ENCODE measurements at places on chromosomes 1 and 21.

- no peak for DNase-seq
Observed at GRCh38 chr1:103341377-103341880, 184.1 kb upstream of the RNPC3 start.

DNA sequence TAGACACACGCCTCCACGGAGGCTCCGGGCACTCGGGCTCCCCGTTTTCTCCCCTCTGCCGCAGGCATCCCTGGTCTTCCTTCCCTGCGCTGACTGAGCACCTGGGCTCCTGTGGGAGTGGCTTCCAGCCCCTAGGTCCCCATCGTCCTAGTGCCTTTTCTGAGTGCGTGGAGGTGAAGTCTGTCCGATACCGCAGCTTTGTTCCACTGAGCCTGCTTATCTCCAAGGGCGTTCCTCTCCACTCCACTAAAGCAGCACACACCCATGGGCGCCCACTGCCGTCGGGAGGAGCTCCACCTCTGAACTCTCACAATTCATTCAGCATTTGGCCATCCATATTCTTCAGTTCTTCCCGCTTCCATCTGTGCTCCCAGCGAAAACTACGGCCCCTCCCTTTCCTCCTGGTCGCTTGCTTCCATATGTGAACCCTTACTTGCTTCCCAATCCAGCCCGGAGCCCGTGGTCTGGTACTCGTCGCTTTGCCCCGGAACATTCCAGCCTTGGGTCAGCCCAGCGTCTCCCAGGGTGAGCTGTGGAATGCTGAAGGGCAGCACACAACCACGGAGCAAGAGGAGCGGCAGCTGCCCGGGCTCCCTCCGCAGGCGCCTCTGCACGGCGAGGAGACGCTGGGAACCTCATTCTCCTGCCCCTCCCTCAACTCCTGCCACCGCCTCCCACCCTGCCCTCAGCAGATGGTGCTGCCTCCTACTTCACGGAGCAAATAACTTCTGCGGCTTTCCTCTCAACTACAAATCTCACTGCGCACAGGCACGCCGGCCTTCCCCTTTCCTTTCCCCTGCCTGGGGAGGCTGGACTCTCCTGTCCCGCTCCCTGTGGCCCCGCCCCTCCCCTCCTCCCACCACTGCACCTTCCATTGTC is 27.5 kb downstream of the ATP8B2 start:
- DNase-seq: peak; percentile 60

DNA sequence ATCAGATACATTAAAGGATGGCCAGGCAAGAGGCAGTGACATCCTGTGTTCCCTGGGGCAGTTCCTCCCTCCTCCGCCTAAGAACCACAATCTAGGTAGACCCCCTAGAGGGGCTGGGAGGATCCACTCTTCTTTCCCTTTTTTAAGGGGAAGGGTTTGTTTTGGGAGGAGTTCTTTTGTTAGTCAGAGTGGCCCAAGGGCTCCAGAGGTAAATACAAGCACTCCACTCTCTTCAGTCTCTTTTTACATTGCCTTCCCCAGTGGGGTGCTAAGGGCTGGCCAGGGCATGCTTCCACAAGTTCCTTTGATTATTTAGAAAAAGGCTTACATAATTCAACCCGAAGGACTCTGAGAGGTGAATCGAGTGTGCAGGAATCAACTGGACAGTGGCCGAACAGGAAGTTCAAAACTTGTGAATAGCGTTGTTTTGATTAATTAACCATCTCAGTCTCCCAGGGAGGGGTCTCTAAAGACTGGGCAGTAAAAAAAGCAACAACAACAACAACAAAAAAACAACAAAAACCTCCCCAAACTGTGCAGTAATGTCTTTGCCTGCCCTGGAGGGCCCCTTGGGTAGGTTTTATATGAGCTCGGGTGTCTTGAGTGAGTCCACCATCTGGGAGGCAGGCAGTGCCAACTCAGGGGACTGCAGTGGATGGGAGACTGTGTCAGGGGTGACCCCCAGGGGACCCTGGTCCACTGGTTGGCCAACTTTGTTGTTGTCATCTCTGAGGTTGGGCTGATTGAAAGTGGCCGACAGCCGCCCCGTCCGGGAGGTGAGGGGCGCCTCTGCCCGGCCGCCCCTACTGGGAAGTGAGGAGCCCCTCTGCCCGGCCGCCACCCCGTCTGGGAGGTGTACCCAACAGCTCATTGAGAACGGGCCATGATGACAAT is 33.2 kb upstream of the ENO1 start:
- no peak for DNase-seq

GRCh38 chr1:29488794-29489311 is 252.5 kb downstream of the PTPRU start:
- no peak for DNase-seq

GRCh38 chr1:61084491-61085031 is 2.2 kb downstream of the NFIA start:
- DNase-seq: no peak

DNA sequence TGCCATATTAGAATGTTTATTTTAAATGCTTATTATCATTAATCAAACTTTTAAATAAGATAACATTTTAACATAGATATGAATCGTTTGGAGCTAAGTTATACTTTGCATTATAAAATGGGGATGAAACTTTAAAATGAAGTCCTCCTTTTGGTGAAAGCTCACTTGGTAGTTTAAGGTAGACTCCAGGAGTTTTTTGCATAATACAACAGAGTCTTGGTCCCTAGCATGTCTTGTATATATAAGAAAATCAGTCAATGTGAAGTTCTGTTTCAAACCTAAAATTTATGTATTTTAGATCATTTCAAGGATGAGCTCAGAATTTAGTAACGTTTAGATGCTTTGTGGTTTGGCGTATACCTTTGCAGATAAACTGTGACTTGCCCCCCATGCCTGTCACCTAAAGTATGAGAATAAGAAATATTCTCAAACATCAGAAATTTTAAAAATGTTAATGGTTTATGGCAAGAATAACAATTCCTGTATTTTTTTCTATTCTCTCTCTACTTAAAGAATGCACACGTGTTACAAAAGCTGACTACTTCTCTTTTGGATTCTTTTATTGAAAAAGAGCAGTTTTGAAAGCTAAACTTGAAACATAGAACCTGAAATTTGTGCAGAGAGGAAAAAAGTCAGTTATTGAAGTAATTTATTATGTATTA is 3.8 kb downstream of the NFIA start:
- no peak for DNase-seq

DNA sequence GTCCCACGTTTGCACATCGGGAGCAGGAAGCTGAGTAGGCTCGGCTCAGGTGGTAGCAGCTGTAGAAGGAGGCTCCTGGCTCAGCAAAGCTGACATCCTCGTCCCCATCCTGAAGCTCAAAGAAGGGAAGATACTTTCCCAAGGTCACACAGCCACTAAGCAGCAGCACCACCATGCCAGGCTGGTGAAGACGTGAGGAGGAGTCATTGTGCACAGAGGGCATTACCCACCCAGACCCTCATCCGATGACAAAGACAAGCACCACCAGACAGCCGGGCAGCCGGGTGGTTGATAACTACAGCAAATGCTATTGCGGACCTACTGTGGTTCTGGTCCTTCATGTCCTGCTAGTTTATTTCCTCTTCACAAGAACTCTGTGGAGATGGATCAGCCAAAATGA is 186.9 kb downstream of the MATN1 start:
- no peak for DNase-seq

GRCh38 chr1:204424621-204425020 is 13.0 kb upstream of the PPP1R15B start:
- DNase-seq: no peak

GRCh38 chr1:27153927-27154358 is 982 bp downstream of the SLC9A1 start:
- DNase-seq: no peak

DNA sequence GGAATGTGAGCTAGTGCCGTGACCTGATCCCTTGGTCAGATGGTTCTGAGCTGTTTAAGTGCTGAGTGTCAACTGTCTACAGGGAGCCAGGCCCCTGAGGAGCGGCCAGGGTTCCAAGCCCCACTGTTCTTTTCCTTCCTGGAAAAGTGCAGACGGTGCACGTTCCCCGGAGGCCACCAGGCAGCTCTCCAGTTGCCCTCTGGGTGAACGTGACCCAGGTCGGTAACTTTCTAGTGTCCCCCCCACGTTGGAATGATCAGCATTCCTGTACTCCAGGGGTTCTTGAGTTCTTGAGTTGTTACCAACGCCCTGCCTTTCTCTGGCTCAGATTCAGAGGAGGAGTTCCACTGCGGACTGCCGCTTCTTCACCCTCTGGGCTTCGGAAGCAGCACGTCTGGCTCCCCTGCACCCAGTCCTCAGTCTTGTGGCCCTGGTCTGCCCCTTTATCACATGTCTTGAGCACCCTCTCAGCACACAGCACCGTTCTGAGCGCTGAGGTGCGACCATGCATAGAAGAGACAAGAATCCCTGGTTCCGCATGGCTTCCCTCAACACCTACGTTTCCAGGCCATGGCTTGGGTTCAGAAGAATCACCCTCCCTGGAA is 131.5 kb downstream of the DHRS3 start:
- no peak for DNase-seq

DNA sequence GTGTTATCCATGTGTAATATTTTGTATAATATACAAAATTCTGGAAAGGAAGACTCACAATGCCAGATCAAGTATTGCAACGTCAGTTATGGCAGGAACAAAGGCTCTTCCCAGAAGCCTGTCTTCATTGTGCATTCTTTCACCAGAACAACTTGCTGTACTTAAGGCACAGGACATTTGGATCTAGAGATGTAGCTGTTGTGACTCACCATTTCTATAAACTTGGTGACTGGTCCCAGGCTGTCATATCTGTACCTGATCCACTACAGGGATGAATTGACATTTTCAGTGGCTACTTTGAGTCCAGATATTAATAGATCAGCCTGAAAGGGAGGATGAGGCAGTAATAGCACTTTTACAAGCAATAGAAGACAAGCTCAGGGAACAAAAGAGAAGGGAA is 299.8 kb downstream of the DISC1 start:
- no peak for DNase-seq

- DNase-seq: no peak
Observed at GRCh38 chr1:193394336-193394735, 207.9 kb upstream of the B3GALT2 start.

- DNase-seq: peak; percentile 53
Observed at GRCh38 chr1:229159668-229160544, 111.0 kb upstream of the RAB4A start.

- DNase-seq: no peak
Observed at GRCh38 chr1:226474443-226475141, 66.7 kb upstream of the PARP1 start.

- DNase-seq: no peak
Observed at GRCh38 chr1:203544485-203544884, 50.5 kb downstream of the OPTC start.

DNA sequence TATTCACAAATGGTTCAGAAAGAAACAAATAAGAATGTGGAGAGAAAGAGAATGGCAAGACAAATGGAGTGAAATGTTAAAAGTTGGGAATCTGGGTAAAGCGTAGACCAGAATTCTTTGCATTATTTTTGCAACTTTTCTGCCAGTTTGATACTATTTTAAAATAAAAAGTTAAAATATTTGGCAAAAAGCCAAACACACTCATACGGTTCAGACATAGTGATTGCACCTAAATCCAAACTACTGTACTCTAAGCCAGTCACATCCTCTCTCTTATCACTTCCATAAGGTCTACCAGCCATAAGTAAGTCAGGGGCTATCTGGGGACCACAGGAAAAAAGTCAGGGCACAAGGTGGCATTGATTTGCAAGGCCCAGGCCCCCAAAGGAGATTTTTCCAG is 14.4 kb downstream of the STUM start:
- DNase-seq: no peak

GRCh38 chr1:77036560-77036959 is 169.3 kb downstream of the ST6GALNAC5 start:
- DNase-seq: no peak

GRCh38 chr1:112985123-112985522 is 29.1 kb upstream of the SLC16A1 start:
- DNase-seq: no peak

DNA sequence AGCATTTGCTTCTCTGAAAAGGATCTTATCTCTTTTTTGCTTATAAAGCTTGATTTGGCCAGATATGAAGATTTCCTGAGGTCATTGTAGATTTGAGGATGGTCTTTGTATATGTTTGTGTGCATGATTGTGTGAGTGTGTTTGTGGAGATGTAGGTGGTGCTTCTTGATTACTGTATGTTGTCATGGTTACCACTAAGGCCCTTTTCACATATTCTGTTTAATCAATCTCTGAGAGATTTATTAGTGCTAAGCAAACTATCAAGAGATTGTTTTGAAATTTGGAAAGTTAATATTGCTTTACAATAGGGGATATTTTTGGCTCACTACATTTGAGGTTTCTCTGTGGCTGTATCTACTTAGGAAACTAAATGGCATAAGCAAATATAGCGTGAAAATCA is 191.7 kb downstream of the S1PR1 start:
- DNase-seq: no peak

DNA sequence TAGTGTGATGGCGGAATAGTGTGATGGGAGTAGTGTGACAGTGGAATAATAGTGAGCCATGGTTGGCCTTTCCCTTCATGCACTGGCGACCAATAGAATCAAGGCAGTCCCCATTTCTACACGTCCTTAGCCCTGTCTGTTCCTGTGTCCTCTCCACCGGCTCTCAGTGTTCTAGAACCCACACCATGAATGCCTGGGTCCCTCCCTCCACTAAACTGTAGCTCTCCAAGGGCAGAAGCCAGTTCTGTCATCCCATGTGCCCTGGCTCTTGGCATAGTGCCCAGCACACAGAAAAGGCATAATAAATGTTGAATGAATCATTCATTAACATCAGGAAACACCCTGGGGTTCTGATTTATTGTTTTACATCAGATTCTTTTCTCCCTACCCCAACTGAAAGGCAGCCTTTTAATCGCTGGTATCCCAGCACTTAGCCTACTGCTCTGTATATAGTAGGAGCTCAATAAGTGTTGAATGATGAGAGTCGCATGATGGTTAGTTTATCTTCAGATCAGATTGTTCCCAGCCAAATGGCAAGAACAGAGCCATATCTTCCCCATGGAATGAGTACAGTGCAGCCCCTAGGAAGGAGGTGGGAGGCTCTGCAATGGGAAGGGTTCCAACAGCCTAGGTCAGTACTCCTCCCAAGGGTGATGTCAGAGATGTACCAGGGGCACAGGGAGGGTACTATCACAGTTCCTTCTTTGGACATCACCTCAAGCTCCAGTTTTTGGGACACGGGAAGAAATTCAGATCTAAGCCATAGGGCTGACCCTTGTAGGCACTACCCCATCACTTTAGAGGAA is 325.7 kb downstream of the HHAT start:
- no peak for DNase-seq

Data from inflammatory macrophage treated with lipopolysaccharide for 4 hours (primary cell).